ENCODE measurements at places on chromosomes 6 and 20.

DNA sequence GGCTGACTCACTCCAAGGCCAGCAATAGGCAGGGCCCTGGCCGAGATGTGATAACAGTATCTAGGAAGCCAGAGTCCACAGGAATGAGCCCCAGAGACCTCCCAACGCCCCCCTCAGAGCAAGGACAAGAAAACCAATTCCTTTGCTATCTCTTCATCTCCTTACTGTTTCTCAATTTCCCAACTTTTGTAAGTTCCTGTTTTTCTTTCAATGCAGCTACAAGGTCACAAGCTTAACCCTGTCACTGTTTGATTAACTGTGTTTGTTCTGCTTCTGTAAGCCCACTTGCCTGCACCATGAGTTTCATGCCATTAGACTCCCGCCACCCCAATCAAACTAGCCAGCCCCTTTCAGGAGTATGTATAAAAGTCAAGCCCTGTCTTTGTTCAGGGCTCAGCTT lies 3.5 kb downstream of the FKBP1C start:
- no peak for DNase-seq

- no peak for DNase-seq
These were observed 50.9 kb upstream of the TAB2 start for GRCh38 chr6:149266659-149267058.

GRCh38 chr6:74519163-74519562 lies 686.7 kb downstream of the COL12A1 start:
- DNase-seq = no peak

DNA sequence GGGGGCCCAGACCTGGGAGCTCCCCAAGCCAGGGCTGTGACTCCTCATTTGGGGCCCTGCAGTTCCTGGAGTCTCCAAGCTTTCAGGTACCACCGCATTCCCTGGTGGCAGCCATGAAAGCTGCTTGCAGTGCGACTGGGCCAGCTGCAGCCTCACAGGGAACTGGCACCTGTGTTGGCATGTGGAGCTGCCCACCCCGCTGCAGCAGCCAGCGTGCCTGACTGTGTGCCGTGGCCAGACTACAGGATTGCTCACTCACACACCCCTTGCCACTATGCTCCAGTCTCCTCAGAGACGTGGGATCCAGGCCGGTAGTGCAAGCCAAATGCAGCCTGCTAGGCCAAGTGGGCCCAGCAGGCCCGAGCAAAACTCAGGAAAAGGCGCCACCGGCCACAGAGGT lies 450.7 kb downstream of the COL12A1 start:
- no peak for DNase-seq

GRCh38 chr6:157614026-157614568 lies 208.9 kb upstream of the SNX9 start:
- no peak for DNase-seq

DNA sequence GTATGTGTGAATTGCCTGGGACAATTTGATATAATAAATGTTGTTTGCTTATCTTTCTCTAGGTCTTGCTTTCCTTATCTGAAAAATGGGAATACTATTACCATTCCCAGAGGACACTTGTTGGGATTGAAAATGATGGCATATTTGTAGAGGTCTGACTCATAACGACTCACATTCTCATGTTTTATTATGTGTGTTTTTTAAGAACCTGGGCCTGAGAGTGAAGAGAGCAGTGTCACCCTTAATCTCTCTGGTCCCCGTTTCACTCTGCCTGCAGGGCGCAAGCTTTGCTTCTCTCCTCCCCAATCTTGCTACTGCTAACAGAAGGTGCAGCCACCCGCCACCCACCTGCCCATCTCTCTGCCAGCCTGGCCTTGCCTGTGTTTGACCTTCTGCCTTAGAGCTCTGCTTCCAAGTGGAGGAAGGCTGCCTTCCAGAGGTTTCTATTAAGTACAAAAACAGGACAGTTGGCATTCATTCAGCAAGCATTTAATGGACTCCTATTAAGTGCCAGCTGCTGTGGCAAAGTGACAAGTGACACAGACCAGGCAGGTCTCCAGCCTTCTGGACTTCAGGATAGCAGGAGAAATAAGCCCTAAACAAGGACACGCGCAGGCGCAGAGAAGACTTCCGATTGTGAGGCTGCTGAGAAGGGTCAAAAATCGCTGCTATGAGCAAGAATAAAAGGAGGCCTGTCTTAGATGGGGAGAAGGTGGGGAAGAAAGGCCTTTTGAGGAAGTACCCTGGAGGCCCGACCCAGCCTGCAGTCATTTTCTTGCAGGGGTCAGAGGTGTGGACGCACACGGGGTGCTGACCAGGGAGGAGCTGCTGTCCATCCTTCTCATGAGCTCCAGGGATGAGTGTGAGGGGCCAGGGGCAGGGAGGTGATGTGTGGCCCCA lies 112.5 kb downstream of the JPH2 start:
- DNase-seq = no peak

GRCh38 chr6:137581019-137581707 lies 87.0 kb upstream of the OLIG3 start:
- no peak for DNase-seq

GRCh38 chr6:113447088-113447831 lies 409.9 kb upstream of the MARCKS start:
- no peak for DNase-seq

- DNase-seq = no peak
These were observed 2.3 kb upstream of the RAMACL start for GRCh38 chr6:166588691-166589336.

DNA sequence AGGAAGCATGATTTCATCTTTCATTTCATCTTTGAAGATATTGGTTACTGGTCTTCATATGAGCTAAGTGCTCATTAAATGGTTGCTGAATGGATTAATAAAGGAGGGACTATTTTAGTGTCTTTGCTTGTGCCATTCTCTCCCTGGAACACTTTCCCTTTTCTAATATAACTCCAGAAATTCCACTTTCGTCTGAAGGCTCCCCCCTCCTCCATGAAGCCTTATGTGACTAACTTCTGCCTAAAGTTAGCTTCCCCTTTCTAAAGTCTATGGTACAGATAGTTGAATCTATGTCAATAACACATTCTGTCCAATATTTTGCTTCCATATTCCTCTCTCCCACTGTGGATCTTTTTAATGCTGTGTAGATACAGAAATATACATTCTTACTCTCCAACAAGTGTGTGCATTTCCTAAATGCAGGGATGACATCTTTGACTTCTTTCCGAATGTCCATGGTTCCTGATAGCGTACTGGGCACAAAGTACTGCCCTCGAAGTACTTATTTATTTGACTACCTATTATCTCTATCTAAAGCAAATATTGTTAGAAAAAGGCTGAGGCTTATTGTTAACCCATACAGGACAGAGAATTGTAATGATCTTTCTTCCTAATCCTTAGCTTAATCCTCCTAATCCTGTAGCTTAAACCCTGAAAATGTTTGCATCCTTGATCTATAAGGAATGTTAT lies 84.7 kb upstream of the ELOVL5 start:
- DNase-seq = no peak

- DNase-seq = no peak
These were observed 2.9 kb downstream of the ARG1 start for GRCh38 chr6:131575834-131576478.

GRCh38 chr6:157954150-157955117 lies 27.2 kb upstream of the SYNJ2 start:
- DNase-seq = no peak

DNA sequence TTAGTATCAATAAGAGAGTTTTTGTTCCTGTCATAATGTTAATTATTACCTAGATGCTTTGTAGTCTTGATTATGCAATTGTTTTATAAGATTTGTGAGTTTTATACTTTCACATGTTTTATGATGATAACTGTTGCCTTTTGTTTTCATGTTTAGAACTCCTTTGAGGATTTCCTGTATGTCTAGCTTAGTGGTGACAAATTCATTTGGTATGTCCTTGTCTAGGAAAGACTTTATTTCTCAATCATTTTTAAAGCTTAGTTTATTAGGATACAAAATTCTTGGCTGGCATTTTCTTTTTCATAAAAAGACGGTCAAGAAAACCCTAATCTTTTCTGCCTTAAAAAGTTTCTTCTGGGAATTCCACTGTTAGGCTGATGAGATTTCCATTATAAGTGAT lies 849.9 kb upstream of the EYS start:
- DNase-seq = no peak

GRCh38 chr6:149317644-149318571 lies at the start of gene TAB2:
TSS of gene TAB2 (plus strand) at chr6:149317712. CDS start at chr6:149369998, 52,286 bp downstream.
- peak; percentile 79 for DNase-seq

DNA sequence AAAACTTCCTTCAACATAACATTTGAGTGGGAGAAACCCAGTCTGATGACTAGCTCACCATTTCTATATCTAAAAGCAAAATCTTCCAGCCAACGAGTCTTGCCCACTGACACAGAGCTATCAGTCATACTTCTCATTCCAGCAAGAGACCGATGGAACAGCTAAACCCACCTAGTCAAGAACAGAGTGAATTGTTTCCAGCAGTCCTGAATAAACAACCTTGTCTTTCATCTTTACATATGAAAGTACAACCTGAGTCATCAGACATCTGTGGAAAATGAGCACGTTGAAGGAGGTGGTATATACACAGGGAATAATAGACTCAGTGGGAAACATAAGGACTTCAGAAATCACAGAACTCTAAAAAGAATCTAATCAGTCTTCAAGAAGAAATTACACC lies 23.8 kb downstream of the NRSN1 start:
- no peak for DNase-seq

DNA sequence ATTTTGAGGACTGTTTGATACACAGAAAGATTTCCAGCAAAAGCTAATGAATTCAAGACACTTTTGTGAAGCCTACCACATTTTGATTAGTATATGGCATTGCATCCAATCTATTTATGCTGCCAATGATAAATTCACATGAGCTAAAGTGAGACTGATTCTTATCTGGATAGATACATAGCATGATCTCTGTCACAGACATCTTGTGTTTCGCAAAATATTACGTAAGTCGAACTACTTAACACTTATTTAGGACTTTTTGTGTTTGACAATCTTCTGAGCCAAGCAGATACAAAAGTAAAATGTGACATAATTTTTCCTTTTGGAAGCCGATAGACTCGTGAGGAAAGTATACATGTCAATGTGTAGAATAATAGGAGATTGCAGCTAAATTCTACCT lies 251.6 kb downstream of the HACE1 start:
- DNase-seq = no peak

GRCh38 chr6:5181510-5182317 lies 79.0 kb downstream of the LYRM4 start:
- no peak for DNase-seq

DNA sequence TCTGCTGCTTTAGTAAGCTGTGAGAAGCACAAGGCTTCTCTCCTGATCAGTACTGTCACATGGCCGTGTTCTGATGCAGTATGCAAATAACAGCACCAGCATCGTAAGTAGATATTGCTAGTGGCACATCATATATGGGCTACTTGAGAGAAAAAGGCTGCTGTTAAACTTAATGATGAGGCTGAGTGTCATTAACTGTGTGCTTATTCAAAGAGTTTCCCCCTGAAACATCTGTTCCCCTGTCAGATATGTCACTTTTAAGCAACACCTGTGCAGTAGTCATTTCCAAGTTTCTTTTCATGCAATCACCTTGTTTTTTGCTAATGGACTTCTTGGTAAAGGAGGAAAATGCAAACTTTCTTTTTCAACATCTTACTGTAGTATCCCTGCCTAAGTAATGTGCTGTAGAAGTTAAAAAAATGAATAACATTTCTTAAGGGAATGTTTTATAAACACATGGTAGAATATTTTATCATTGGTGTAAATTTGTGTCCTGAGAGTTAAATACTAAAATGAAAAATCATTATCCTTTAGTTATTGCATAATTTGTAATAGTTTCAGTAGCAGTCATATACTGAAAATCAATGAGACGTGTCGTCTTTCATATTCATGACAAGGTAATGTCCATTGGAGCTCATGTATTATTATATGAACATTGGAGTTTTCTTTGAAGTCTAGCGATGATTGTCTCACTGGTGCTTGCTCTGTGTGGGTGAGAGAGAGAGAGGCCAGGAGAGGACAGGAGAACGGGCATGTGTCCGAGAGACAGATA lies 366.3 kb downstream of the CDKAL1 start:
- DNase-seq = no peak

DNA sequence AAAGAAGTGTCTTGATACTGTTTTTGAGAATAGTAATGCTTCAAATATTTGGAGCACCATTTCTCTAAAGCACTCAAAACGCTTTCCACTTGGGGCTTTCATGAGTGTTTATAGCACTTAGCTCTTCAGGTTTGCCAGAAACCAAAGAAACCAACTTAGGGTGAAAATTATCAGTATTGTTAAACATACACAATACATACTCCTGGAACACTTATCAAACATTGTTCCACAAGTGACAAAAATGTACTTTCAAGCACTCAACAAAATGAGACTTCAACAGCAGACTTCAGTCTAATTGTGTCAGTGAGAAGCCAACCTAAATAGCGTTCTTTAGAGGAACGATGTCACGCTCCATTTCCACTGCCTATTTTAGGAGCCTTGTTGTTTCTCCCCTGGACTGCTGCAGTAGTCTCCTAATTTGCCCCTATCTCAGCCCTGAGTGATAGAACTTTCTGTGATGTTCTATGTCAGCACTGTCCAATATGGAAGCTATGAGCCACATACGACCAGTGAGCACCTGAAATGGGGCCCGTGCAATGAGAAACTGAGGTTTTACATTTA lies 461.3 kb downstream of the KIF16B start:
- DNase-seq = no peak

DNA sequence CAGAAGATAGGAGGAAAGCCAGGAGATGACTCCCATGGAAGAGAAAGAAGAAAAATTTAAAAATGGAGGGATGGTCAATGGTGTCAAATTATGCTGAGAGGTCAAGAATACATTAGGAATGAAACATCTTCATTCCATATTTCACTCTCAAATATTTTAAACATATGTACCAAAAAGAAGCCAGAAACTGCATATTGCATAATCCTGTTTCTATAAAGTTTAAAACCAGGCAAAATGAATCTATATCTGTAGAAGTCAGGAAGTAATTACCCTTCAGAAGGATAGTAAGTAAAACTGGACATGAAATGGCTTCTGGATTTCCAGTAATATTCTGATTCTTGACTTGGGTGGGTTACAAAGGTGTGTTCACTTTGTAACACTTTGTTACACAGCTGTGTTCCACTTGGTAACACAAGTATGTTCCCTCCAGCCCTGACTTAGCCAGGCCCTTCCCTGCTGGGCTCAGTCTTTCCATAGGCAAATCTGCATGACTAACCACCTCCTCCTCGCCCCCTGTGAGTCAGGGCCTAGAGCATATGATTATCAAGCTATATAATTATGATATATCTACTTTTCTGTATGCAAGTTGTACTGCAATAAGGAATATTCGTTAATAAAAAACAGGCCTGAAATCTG lies 20.2 kb upstream of the C6orf141 start:
- no peak for DNase-seq

GRCh38 chr6:100176311-100176950 lies 182.4 kb upstream of the MCHR2 start:
- no peak for DNase-seq

DNA sequence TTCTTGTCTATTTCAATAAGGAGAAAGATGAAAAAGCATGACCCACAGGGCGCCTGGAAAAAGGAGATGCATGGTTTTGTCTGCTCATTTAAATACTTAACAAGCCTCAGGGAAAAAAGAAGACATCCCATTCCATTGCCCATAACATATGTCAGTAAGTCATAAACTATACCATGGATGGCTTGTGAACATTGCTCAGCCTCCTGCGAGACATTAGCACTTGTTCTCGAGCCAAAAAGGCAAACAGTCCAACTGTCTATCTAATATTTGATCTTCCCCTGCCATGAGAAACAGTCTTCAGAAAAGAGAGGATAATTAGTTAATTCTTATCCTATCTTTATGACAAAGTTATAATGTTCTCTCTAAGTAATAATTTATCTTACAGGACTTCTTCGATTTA lies 527.4 kb downstream of the HACE1 start:
- DNase-seq = no peak

- no peak for DNase-seq
These were observed 54.6 kb downstream of the LYRM4 start for GRCh38 chr6:5205877-5206850.

GRCh38 chr6:169918239-169918953 lies 167.0 kb downstream of the ERMARD start:
- DNase-seq = no peak
